AML-193 (cell line): ENCODE measurements at places on chromosomes 1 and 21.

- DNase-seq = peak; percentile 47
These were observed 3.8 kb upstream of the PLEKHA6 start for GRCh38 chr1:204363335-204364114.

GRCh38 chr1:18917071-18917799 lies 14.9 kb upstream of the ALDH4A1 start:
- no peak for DNase-seq

DNA sequence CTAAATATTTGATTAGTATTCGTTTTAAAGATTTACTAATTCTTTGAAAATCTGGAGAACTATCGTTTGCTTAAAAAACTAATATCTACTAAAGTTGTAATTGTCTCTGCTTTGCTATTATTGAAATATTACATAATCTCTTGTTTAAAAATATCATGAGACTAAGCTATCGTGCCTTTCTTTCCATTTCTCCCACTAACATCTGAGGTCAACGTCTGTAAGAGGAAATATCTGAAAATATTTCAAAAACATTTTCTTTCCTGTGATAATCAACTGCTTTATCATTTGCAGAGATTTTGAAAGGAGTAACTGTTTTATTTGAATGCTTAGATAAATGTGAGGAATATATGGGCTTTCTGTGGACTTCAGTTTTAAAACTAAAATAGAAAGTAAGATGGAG lies 694.1 kb downstream of the USP25 start:
- DNase-seq = no peak

DNA sequence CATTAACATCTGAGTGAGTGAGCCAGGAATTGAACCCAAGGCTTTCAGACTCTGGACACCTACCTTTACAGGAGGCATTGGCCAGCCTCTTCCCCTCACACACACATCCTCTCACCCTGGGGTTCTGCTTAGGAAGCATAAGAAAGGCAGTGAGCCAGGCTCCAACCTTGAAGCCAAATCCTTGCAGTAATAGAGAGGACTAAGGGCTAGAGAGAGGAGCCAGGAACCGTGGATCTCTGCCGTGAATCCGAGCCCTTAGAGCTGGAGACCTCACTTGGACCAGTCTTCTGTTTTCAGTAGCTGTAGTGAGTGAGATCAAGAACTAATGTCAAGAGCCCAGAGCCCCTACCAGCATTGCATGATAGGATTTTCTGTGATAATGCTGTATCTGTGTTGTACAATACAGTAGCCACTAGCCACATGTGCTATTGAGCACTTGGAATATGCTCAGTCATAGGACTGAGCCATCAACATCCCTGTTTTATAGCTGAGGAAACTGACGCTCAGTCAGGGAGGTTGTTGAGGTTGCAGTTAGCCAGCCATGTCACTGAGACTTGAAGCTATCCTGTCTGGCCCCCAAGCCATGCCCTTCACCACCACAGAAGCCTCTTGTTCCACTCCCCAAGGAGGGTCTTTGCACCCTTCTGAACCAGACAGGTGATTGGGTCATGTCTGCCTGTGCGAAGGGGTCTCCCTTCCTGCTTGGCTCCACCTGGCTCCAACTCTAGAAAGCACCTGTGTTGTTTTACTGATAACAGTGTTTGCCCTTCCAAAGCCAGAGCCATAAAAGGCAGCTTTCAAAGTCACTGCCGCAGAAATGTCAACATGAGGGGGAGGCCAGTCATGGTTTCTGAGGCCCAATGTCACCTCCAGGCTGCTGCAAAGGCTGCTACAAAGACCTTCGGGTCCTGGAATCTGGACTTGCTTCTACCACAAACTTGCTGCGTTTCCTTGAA lies 101.1 kb upstream of the JUN start:
- no peak for DNase-seq

DNA sequence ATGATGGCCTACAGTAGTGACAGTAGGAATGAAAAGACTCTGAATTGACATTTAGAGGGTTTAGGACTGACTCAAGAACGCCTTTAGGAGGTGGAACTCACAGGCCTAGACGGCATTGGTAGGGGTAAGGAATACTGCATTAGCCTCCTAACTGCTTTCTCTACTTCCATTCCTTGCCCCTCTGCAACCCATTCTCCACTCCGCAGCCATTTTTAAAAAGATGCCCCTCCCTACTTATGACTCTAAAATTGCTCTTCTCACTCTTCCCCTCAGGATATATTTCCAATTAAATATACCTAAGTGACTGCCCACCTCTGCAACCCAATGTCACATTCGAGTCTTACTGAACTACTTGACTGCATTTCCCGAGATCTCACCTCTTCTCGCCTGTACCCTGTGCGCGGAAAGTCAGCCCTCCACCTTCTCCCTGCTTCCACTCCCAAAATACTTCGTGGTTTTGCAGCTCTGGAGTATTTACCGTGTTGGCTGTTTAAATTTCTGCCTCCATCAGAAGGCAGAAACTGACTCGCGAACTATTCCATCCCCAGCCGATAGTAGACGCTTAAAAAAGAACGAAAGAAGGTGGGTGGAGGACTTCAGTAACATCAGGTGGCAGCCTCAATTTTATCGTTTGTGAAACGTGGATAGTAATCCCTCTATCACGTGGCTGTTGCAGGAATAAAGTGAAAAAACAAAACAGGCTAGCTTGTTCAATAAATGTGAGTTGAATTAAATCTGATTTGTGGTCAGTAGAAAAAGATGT lies 1.1 kb upstream of the YBX1 start:
- no peak for DNase-seq
